ENCODE measurements at places on chromosomes 6 and 20.
A peak's percentile ranks its signal among the peaks of the same experiment; 100 is the strongest.

GRCh38 chr20:23143098-23143497, 57.0 kb upstream of the CD93 start:
- peak; percentile 73 for DNase-seq

DNA sequence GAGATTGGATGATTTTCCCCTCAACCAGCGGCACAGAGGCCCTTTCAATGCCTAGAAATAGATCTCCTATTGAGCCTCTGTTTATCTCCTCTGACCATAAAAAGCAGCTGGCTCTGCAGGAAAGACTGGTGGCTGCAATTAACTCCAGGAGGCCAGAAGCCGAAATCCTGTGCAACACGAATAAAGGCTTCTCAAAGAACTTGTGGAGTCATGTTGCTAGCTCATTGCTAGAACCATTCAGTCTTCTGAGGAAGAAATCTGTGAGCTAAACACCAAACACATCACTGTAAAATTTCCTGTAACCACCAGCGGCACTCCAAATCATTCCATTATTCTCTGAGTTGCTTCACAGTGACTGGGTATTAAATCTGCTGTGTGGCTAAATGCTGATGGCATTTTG, 49.1 kb upstream of the TPD52L1 start:
- no peak for DNase-seq

DNA sequence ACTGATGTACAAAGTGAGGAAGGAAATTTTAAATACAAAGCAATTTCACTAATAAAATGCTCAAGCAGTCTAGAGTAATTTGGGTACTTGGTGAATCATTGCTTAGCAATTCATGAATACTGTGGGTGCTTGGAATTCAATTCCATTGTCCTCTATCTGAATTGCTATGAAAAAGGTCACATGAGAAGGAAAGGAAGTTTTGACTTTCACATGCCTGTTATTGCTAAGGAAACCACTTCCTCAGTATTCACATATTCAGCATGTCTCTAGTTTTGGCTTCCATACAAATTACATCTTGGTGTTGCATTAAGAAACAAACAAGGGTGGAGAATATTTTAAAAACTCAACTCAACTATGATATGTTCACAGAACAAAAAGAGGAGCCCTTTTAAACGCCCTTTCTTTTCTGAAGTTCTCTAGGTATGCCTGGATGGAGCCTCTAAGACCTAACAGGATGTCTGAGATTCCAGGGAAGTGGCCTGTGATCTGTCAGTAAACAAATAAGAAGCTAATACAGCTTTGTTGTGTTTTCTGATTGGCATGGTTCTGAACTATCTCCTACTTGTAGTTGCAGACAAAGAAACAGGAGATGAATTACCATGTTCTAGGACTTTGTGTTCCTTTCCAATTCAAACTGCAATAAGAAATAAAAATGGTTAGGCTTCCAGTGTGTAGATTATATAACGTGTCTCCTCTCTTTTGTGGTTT, 190.4 kb downstream of the OGFRL1 start:
- peak; percentile 47 for DNase-seq

DNA sequence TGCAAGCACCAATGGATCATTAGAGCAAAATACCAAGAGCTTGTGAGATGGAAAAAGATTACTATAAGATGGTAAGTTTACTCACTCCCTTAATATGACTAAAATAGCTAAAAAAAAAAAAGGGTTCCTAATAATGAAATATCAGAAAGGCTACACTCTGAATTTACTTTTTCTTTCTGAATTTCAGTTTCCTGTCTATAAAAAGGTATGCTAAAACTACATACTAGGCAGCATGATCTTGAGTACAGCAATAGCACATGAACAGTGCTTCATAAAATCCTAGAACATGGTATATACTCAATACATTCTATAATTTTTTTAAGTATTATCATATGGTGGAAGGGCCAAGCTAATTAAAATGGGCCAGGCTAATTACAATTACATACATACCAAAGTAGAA, 24.0 kb upstream of the FAM135A start:
- no peak for DNase-seq

DNA sequence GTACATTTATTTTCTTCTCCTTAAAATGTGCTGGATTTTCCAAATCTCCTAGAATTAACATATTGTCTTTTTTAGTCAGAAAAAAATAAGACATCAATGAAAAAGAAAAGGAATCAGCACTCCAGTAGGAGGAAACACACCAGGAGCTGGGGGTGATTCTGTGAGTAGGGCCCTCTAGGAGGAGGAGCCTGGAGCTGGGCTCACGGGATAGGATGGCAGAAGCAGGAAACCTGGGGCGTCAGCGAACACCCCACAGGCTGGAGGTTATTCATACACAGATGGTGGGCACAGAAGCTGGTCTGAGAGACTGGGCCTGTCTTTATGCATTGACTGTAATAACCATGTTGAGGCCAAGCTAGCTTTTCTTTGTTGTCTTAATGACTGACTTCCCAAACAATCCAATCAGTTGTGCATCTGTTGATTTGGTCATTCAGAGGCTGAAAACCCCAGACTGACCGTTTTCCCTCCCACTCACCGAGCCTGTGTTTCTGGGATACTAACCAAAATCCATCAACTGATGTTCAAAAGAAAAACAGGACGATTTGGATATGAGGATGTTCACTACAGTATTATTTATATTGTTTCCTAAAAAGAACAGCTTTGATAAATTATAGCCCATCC, 53.1 kb downstream of the CPNE5 start:
- no peak for DNase-seq

DNA sequence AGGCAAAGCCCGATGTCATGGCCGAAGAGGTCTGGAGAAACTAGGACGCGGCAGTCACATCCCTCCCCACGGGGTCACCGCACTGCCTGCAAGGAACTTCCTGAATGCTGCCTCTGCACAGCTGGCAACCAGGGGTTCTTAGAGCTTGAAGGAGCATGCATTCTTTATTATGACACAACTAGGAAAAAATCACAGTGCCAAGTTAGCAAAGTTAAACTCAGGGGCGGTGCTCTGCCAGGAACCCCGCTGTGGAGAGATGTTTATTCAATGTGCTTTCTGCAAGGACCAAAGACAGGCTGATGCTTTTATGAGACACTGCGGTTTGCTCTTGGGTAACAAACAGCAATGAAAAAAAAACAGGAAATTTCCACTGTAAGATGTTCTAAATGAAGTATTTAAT, 287.3 kb upstream of the FOXQ1 start:
- peak; percentile 61 for DNase-seq

- peak; percentile 29 for DNase-seq
Measured at GRCh38 chr6:158707120-158707820, 57.4 kb downstream of the SYTL3 start.

DNA sequence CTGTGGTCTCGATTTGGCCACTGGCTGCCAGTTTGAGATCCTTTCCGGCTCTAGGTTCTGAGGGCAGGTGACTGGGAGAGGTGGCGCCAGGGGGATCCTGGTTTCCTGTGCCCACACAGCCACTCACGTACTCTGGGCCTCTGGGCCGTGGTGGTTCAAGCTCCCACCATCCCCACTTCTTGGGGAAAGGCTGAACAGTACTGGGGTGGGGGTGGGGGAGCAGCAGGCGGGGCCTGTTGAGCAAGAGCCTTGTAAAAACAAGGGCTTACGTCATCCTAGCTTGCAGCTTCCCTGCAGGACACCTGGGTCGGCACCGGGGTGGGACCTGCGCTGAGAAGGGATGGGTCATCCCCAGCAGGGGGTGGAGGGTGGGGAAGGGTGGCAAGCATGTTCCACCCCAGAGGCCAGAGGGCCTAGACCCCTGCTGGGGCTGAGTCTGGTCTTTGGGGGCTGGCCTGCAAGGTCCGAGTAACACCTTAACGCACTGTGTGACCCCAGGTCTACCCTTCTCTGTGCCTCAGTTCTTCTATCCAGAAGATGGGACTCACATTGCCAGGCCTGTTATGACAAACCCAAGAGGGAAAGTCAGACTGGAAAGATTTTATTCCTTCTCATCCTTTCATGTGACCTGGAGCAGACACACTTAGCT, 3.1 kb upstream of the CEBPB start:
- DNase-seq, result no peak

DNA sequence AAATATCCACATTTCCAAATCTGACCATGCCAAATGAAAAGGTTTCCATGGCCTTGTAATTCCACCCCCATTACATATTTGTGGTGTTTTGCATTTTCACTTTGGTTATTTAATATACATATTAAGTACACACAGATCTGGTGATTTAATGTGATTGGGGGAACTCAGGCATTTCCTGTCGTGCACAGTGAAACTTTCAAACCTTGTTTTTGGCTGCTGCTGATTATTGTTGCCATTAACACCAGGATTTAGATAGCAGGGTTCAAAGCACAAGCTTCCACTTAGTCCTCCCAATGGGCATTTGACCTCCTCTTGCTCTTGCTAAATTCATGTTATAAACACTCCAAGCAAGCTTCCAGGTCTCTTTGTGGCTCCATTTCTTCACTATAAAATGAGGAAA, 166.5 kb downstream of the SOBP start:
- DNase-seq, result no peak

- no peak for DNase-seq
Measured at GRCh38 chr6:470901-471448, 79.4 kb downstream of the IRF4 start.

- no peak for DNase-seq
Measured at GRCh38 chr6:142735204-142735603, 209.8 kb downstream of the HIVEP2 start.

GRCh38 chr6:111411978-111412566, 70.9 kb downstream of the REV3L start:
- DNase-seq, result no peak

DNA sequence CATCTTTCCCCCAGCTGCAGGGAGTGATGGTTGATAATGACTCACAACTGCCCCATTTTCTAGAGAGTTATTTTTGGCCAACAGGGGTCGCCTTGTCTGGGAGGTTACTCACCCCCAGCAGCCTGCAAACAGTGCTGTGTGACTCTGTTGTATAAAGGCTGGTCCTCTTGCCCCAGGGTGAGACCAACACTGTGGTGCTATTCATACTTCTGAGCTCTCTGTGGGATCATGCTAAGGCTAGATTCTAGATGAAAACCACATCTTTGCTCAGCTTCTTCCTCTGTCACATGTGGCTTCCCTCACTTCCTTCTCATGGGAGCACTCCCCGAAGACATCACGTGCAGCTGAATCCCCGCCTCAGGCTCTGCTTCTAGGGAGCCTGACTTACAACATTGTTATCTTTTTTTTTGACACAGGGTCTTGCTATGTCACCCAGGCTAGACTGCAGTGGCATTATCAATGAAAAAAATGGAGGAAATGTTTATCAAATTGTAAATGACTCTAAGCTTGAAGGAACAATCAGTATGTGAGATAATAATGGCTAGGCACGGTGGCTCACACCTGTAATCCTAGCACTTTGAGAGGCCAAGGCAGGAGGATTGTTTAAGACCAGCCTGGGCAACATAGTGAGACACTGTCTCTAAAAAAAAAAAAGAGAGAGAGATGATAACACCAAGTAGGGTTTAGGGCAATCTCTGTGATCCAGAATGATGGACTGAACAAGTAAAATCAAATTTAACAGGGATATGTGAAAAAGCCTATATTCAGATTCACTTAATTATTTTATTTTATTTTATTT, 55.7 kb upstream of the SLC23A2 start:
- DNase-seq, result no peak

GRCh38 chr6:120965814-120966213, 368.5 kb downstream of the TBC1D32 start:
- DNase-seq, result no peak

DNA sequence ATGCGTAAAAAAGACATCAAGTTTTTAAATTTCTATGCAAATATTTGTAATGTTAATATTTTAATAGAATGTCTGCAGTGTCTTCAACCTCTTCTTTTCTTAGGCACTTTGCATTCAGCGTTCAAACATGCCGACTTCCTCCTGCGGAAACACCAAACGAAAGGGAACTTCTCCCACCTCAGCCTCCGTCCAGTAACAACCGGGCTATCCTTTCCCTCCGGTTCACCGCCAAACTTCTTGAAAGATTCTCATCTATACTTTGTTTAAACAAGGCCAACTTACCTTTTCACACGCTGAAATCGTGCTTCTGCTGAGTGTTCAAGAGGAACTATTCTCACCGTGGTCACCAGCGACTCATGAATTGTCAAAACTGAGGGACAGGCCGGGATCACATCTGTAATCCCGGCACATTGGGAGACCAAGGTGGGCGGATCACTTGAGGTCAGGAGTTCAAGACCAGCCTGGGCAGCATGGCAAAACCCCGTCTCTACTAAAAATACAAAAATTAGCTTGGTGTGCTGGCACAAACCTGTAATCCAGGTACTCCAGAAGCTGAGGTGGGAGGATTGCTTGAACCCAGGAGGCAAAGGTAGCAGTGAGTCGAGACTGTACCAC, 44.8 kb downstream of the GJA1 start:
- no peak for DNase-seq

DNA sequence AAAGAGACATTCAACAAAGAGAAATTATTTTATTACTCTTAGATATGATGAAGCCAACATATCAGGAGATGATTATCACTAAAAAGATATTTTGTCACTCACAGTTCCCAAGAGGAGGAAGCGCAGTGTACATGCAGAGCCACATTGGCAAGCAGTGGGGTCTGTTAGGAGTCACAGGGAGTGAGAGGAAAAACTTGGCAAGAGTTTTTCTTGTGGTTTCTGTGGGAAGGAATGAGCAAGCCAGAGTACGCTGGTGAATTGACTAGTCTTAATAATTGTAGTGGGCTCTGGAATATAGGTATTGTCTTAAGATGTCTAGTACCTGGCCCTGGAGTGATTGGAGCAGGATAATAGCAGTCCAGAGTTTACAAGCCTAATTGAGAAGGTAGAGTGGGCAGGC, 1095.2 kb downstream of the GRIK2 start:
- DNase-seq, result peak; percentile 13

GRCh38 chr6:56766806-56767178, 124.1 kb upstream of the DST start:
- peak; percentile 51 for DNase-seq

DNA sequence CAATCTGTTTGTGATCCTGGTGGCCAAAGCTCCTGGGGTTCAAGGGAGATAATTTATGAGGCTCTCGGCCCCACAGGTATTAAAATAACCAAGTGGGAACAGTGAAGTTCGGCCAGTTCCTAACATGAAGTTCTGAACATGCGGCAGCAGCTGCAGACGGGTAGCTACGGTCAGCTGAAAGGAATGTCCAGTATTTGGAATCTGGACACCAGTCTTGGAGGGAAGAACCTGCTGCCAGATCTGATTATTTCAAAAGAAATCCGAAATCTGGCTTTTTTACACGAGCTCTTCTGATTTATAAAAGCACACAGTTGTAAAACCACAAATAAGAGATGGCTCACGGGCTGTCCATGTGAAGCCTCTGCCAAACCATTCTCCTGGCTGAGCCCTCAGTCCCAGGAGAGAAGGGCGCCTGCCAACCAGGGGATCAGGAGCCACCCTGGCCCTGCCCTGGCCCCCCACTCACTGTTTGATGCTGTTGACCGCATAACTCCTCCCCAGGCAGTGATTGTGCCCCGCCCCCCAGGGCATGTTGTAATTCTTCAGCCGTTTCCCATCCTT, 28.2 kb upstream of the KCNB1 start:
- DNase-seq, result peak; percentile 83

GRCh38 chr6:20699402-20699801, 165.1 kb downstream of the CDKAL1 start:
- no peak for DNase-seq

- DNase-seq, result peak; percentile 65
Measured at GRCh38 chr6:128508588-128509296, 11.7 kb downstream of the PTPRK start.
